Breast epithelium (tissue), 4 donors: ENCODE measurements at places on chromosomes 4 and X.

GRCh38 chr4:11073621-11074051, 355.1 kb downstream of the HS3ST1 start:
- H3K27me3 ChIP-seq: no peaks in the 10 kb centered on the region
- no peak for DNase-seq
- H3K4me3 ChIP-seq: no peak overlapping the region
- no peaks in the 10 kb centered on the region for H3K4me1 ChIP-seq

- peaks cover 6% of the 10 kb centered on the region for H3K4me1 ChIP-seq
- H3K27me3 ChIP-seq: no peaks in the 10 kb centered on the region
- no peak for DNase-seq
- no peak overlapping the region for H3K4me3 ChIP-seq
- no peaks in the 10 kb centered on the region for H3K36me3 ChIP-seq
- H3K27ac ChIP-seq: no peak overlapping the region
Measured at GRCh38 chr4:2406920-2407319, 11.5 kb downstream of the ZFYVE28 start.

GRCh38 chr4:164424846-164425245, 329.1 kb upstream of the SMIM31 start:
- DNase-seq: no peak
- no peaks in the 10 kb centered on the region for H3K36me3 ChIP-seq
- H3K4me3 ChIP-seq: no peak overlapping the region
- no peaks in the 10 kb centered on the region for H3K27me3 ChIP-seq
- no peak overlapping the region for H3K27ac ChIP-seq

DNA sequence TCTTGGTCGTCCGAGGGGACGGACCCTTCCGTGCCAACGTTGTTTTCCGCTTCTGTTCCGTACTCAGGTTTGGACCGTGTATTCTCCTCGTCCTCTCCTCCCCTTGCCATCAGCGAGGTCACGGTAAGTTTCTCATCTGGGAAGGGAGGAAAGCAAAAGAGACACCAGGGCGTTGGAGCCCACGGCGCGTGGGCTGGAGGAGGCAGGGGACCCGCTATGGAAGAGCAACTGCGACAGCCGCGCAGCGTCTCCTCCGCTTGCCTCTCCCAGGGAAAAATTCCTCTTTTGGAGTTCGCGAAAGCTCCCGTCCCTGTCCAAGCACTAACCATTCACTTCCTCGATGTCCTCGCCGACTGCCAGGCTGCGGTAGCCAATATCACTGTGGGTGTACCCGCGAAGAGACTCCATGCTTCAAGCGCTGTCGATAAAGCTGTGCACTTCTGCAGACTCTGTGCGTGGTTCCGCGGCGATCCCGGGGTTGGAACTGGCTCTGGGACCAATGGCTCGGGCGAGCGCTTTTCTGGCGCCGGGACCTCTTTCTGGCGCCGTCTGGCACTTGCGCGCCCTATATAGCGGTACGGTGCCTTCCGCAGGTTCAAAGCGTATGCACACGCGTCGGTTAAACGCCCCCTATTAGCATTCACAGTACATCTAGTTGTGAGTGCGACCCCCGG, at the start of gene ESX1:
TSS of gene ESX1 (minus strand) at position 492 of the 674 bp plus-strand sequence. CDS start at position 408, 84 bp downstream.
- no peaks in the 10 kb centered on the region for H3K4me1 ChIP-seq
- H3K36me3 ChIP-seq: no peaks in the 10 kb centered on the region
- H3K4me3 ChIP-seq: peak within 1 kb of the TSS; percentile 55
- H3K27me3 ChIP-seq: peaks cover 84% of the 10 kb centered on the region

DNA sequence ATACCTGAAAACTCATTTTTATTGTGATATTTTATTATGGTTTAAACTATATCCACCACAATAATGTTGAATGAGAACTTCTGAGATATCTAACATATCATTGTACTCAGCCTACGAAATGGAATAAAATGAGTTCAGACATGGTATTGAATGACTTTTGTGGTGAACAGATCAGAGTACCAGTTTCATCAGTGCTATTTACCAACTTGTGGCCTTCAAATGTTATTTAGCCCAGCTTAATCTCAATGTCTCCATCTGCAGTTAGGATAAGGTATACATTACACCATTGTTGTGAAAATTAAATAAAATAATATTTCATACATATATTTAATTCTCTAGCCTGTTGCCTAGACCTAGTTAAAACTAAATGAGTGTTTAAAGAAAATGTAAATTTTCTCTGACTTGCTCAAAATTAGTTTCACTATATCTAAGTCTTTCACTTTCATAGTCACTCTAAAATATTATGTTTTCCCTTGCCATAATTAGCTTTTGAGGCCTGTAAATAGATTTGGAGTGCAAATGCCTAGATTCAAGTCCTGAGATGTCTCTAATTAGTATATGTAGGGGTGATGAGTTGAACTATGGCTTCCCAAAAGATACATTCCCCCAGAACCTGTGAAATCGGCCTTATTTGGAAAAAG, 594.2 kb downstream of the STPG2 start:
- no peaks in the 10 kb centered on the region for H3K27me3 ChIP-seq
- H3K36me3 ChIP-seq: no peaks in the 10 kb centered on the region
- no peak for DNase-seq
- no peak overlapping the region for H3K4me3 ChIP-seq

GRCh38 chr4:24730256-24731001, 64.9 kb upstream of the SOD3 start:
- H3K36me3 ChIP-seq: no peaks in the 10 kb centered on the region
- H3K4me1 ChIP-seq: no peaks in the 10 kb centered on the region
- H3K27ac ChIP-seq: no peak overlapping the region
- H3K27me3 ChIP-seq: no peaks in the 10 kb centered on the region

GRCh38 chr4:43163101-43163792, 270.7 kb downstream of the GRXCR1 start:
- no peak overlapping the region for H3K4me3 ChIP-seq
- no peak for DNase-seq

DNA sequence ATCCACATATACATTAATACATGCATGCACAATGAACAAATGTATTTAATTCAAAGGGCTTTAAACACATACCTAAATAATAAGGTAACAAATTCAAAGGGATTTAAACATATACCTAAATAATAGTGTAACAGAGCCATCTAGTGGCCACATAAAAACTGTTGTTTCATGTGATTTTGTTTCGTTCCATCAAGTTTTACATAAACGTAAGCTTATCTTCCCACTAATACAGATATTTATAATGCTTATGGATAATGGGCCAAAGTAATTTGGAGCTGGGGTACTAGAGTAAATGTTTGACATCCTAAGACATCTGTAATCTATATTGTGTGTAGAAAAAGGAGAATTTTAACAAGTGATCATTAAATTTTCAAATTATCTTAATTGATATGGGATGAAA, 82.3 kb downstream of the PRSS12 start:
- H3K4me3 ChIP-seq: no peak overlapping the region
- no peak for DNase-seq
- H3K36me3 ChIP-seq: no peaks in the 10 kb centered on the region
- H3K4me1 ChIP-seq: no peaks in the 10 kb centered on the region
- no peaks in the 10 kb centered on the region for H3K27me3 ChIP-seq

GRCh38 chrX:1477801-1478458, 25.2 kb upstream of the ASMTL start:
- no peak overlapping the region for H3K27ac ChIP-seq
- H3K4me1 ChIP-seq: no peaks in the 10 kb centered on the region
- H3K36me3 ChIP-seq: no peaks in the 10 kb centered on the region
- no peak for DNase-seq

DNA sequence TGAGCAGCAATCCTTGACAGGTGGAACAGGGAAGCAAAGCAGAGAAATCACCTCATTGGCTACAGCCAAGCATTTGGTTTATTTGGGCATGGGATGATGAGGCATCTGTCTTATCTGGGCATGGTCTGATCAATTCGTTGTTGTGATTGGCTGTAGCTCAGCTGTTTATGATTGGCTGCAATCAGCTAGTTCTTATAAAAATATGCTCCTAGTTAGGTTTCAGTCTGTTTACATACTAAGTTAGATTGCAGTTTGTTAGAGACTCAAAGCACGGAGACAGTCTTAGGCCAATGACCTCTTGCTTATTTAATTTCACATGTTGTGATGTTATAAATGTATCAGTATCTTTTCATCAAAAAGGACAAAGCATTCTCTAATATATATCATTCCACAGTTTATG, 312.0 kb downstream of the PDGFC start:
- no peak for DNase-seq
- no peak overlapping the region for H3K27ac ChIP-seq
- no peaks in the 10 kb centered on the region for H3K36me3 ChIP-seq
- H3K4me3 ChIP-seq: no peak overlapping the region

- H3K27me3 ChIP-seq: peaks cover 7% of the 10 kb centered on the region
- no peak for DNase-seq
- no peaks in the 10 kb centered on the region for H3K4me1 ChIP-seq
- no peaks in the 10 kb centered on the region for H3K36me3 ChIP-seq
Measured at GRCh38 chrX:45592101-45592500, 391.4 kb upstream of the DIPK2B start.

- no peak for DNase-seq
- H3K36me3 ChIP-seq: no peaks in the 10 kb centered on the region
- H3K27me3 ChIP-seq: no peaks in the 10 kb centered on the region
- H3K4me1 ChIP-seq: no peaks in the 10 kb centered on the region
- H3K4me3 ChIP-seq: no peak overlapping the region
- no peak overlapping the region for H3K27ac ChIP-seq
Measured at GRCh38 chr4:21167711-21168110, 467.5 kb downstream of the PACRGL start.

- no peak for DNase-seq
- peak overlapping the region; percentile 76 for H3K27ac ChIP-seq
- H3K4me1 ChIP-seq: no peaks in the 10 kb centered on the region
- H3K4me3 ChIP-seq: no peak overlapping the region
Measured at GRCh38 chrX:46327566-46328115, 217.6 kb downstream of the ZNF674 start.

DNA sequence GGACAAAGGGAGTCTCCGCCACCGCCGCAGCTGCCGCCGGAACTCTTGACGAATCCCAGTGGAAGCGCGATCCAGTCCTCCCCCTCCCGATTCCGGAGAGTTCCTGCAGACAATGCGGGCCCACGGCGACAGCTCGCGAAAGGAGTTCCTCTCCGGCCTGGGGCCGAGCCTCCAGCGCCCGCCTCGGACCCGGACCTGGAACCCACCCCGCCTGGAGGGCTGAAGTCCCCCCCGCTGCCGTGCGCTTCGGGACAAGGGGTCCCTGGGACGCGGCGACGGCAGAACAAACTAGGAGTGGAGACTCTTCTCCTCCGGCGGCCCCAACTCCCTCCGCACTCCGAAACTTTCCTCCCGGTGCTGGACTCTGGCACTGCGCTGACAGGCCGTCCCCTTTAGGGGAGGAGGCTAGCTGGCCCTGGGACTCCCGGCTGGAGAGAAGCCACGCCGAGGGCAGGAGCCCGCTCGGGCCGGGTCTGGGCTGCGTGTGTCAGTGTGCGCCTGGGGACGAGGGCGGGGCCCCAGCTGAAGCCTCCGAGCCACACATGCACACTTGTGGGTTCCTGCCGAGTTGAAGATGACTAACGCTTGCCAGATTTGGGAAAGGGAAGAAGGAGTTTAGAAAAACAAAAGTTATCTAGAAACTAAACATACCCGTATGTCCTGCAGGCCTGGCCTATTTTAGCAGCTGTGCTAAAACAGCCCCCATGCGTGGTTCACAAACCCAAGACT, at the start of gene ANTXR2:
TSS of gene ANTXR2 (minus strand) at position 486 of the 729 bp plus-strand sequence. CDS start 669 bp downstream, outside the sequence.
- peak; percentile 79 for DNase-seq
- H3K4me1 ChIP-seq: no peaks in the 10 kb centered on the region
- H3K4me3 ChIP-seq: peak within 1 kb of the TSS; percentile 70
- H3K27me3 ChIP-seq: no peaks in the 10 kb centered on the region

- no peaks in the 10 kb centered on the region for H3K4me1 ChIP-seq
- H3K4me3 ChIP-seq: no peak overlapping the region
- H3K36me3 ChIP-seq: no peaks in the 10 kb centered on the region
- peaks cover 71% of the 10 kb centered on the region for H3K27me3 ChIP-seq
- no peak overlapping the region for H3K27ac ChIP-seq
Measured at GRCh38 chr4:8699063-8699385, 106.5 kb downstream of the CPZ start.

DNA sequence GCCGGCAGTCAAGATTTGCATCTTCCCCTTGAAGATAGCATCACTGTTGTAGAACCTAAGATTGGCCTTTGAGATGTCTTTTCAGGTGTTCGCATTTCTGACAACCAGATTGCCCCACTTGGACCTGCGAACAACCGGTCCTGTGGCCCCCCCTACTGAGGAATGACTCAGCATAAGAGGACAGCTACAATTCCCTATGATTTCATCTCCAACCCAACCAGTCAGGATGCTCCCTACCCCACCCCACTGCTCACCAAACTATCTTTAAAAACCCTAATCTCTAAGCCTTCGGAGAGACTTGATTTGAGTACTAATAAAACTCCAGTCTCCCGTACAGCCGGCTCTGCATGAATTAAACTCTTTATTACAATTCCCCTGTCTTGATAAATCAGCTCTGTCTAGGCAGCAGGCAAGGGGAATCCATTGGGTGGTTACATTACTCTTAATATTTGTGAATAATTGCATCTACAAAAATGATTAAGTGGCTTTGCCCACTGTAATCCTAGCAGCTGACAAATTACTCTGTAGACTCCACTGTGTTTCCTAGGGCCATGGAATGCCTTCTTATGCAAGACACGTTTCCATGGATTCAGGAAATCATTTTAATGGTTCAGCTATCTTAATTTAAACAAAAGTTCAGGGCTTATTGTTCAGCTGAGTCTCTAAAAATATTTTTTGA, 95.4 kb downstream of the GPR143 start:
- H3K4me1 ChIP-seq: no peaks in the 10 kb centered on the region
- no peaks in the 10 kb centered on the region for H3K27me3 ChIP-seq
- H3K36me3 ChIP-seq: no peaks in the 10 kb centered on the region
- no peak for DNase-seq
- H3K27ac ChIP-seq: no peak overlapping the region
- H3K4me3 ChIP-seq: no peak overlapping the region

DNA sequence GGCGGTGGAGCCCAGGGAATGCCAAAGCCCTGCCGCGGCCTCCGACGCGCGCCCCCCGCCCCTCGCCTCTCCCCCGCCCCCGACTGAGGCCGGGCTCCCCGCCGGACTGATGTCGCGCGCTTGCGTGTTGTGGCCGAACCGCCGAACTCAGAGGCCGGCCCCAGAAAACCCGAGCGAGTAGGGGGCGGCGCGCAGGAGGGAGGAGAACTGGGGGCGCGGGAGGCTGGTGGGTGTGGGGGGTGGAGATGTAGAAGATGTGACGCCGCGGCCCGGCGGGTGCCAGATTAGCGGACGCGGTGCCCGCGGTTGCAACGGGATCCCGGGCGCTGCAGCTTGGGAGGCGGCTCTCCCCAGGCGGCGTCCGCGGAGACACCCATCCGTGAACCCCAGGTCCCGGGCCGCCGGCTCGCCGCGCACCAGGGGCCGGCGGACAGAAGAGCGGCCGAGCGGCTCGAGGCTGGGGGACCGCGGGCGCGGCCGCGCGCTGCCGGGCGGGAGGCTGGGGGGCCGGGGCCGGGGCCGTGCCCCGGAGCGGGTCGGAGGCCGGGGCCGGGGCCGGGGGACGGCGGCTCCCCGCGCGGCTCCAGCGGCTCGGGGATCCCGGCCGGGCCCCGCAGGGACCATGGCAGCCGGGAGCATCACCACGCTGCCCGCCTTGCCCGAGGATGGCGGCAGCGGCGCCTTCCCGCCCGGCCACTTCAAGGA, at the start of gene FGF2:
TSS of gene FGF2 (plus strand) at position 279 of the 705 bp plus-strand sequence. CDS start at position 623, 344 bp downstream.
- H3K27ac ChIP-seq: peak within 1 kb of the TSS; percentile 92
- no peaks in the 10 kb centered on the region for H3K36me3 ChIP-seq
- H3K27me3 ChIP-seq: no peaks in the 10 kb centered on the region
- H3K4me3 ChIP-seq: peak within 1 kb of the TSS; percentile 82
- DNase-seq: peak; percentile 41
- H3K4me1 ChIP-seq: peaks cover 7% of the 10 kb centered on the region

- H3K36me3 ChIP-seq: no peaks in the 10 kb centered on the region
- H3K4me1 ChIP-seq: no peaks in the 10 kb centered on the region
- no peaks in the 10 kb centered on the region for H3K27me3 ChIP-seq
- no peak overlapping the region for H3K27ac ChIP-seq
Measured at GRCh38 chr4:7999695-8000094, 60.0 kb upstream of the AFAP1 start.
